ENCODE measurements at places on chromosomes 7 and 10.

DNA sequence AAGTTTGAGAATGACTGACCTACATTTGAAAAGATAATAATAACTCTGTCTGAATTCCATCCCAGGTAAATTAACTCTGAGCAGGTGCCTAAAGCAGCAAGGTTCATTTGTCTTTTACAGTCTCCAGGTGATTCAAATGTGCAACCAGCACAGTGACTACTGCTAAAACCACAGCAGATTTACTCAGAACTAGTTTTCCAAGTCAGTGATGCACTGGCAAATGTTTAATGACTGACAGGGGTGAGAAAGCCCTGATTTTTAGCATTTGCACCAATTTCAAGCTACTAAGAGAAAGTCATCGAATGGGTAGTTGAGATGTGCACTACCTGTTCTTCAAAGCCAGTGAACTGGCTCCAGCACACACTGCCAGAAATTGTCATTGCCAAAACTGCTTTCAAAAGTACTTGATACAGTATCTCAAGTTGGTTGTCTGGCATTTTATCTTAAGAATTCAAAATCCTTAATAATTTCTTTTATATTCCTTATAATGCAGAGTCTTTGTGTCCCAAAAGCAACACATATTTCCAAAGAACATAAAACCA lies 60.3 kb downstream of the ATOH7 start:
- no peak for DNase-seq

- peak; percentile 57 for DNase-seq
These were observed 34.4 kb downstream of the AGR3 start for GRCh38 chr7:16847381-16847860.

DNA sequence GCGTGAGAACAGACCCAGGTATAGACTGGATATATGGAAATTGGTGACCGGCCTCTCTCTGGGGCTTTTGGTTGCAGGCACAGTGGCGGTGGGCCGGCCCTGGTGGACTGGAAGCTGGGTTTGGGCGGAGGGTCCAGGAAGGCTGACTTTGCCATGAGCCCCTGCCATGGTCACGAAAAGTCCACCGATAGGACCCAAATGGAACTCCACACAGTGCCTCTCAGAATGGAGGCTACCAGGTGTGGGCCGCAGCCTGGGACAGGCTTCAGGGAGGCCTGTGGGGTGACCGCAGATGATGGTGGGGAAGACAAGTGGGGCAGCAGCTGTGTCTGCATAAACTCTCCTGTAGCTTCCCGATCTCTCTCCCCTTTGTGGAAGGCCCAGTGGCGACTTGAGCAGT lies 123.2 kb downstream of the DNAJB6 start:
- no peak for DNase-seq

DNA sequence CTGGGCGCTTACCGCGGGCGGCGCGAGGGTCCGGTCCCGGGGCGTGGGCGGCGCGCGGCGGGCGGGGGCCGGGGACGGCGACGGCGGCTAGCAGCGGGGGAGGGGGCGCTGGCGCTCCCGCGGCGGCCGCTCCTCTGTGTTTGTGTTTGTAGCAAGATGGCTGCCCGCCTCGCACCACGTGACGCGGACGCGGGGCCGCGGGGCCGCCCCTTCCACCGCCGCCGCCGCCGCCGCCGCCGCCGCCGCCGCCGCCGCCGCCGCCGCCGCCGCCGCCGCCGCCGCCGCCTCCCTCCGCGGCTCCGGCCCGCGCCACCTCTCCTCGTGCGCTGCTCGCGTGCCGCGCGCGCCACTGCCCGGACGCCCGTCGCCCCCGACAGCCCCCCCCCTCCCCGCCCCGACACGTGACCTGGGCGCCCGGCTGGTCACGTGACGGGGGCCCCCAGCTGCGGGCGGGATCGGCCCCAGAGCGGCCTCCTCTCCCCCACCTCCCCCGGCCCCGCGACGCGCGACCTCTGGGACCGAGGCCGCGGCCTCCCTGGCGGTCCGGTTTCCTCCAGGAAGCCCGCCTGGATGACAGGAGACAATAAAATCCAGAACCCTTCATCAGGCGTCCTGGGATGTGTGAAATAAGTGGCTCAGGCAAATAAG lies at the start of gene GIGYF1:
Gene GIGYF1, minus strand, starts transcription at position 153 of the 648 bp plus-strand sequence. CDS start 6,012 bp downstream, outside the sequence.
- no peak for DNase-seq

DNA sequence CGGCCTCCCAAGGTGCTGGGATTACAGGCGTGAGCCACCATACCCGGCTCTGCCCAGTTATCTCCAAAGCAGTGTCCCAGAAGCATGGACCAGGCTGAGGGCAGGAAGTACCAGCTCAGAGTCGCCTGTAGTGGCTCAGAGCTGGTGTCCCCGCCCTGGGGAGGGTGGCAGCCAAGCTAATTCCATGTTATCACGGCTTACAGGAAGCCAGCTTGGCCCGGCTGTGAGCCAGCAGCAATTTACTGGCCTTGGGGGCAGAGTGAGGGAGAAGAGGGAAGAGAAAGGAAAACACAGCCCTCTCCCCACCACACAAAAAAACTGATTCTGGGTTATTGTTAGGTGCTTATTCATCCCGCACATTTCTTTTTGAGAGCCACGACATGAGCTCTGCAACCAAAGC lies 88.1 kb downstream of the HIP1 start:
- DNase-seq: no peak

DNA sequence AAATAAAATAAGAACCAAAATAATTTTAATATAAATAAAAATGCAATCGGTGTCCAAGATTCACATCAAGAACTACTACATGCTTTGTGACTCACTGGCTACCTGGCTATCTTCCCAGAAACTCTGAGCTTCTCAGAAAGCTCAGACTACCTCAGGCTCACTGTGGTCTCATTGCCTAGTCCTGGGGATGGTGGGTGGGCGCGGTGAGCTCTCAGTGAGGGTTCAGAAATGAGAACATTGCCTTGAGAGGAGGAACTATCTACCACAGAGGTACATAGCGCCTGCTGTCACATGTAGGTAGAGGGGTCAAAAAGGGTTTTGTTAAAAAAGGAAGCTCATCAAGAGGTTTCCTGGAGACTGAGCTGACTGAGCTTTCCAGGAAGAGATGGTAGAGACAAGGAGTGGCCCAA lies 108.0 kb downstream of the WDFY4 start:
- DNase-seq: no peak

GRCh38 chr7:128389085-128389617 lies 20.6 kb downstream of the IMPDH1 start:
- DNase-seq: no peak

DNA sequence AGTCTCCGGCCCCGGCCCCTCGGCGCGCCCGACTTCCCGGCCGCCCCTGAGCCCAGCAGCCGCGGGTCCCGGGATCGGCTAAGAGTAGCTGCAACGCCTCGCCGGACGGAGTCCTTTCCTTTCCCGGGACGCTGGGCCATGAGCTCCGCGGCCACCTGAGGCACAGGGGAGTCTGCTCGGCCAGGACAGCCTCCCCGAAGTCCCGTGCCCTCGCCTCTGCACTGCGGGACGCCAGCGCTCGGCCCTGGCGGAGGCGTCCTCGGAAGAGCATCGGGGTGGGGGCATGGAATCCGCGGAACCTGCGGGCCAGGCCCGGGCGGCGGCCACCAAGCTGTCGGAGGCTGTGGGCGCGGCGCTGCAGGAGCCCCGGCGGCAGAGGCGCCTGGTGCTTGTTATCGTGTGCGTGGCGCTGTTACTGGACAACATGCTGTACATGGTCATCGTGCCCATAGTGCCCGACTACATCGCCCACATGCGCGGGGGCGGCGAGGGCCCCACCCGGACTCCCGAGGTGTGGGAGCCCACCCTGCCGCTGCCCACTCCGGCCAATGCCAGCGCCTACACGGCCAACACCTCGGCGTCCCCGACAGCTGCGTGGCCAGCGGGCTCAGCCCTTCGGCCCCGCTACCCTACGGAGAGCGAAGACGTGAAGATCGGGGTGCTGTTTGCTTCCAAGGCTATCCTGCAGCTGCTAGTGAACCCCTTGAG lies 502 bp downstream of the SLC18A3 start:
- DNase-seq: no peak

GRCh38 chr10:90856964-90857634 lies 740 bp downstream of the HTR7 start:
- DNase-seq: no peak
